ENCODE measurements at places on chromosomes 13 and 19.

GRCh38 chr19:17109962-17110598 is 34.5 kb downstream of the MYO9B start:
- DNase-seq, result no peak
- no peak overlapping the region for H3K4me3 ChIP-seq
- H3K4me1 ChIP-seq, result peaks cover 12% of the 10 kb centered on the region
- H3K27me3 ChIP-seq, result no peaks in the 10 kb centered on the region
- H3K36me3 ChIP-seq, result peaks cover 12% of the 10 kb centered on the region
- H3K27ac ChIP-seq, result peak overlapping the region; percentile 4

- no peak overlapping the region for H3K27ac ChIP-seq
- no peaks in the 10 kb centered on the region for H3K4me1 ChIP-seq
- no peak overlapping the region for H3K4me3 ChIP-seq
- H3K36me3 ChIP-seq, result no peaks in the 10 kb centered on the region
These were observed 15.3 kb upstream of the MAP1S start for GRCh38 chr19:17703824-17704463.

GRCh38 chr19:50912727-50913716 is 1.8 kb upstream of the KLK4 start:
- peaks cover 16% of the 10 kb centered on the region for H3K27me3 ChIP-seq
- H3K36me3 ChIP-seq, result no peaks in the 10 kb centered on the region
- H3K4me1 ChIP-seq, result peaks cover 5% of the 10 kb centered on the region
- no peak for DNase-seq
- H3K27ac ChIP-seq, result no peak overlapping the region

DNA sequence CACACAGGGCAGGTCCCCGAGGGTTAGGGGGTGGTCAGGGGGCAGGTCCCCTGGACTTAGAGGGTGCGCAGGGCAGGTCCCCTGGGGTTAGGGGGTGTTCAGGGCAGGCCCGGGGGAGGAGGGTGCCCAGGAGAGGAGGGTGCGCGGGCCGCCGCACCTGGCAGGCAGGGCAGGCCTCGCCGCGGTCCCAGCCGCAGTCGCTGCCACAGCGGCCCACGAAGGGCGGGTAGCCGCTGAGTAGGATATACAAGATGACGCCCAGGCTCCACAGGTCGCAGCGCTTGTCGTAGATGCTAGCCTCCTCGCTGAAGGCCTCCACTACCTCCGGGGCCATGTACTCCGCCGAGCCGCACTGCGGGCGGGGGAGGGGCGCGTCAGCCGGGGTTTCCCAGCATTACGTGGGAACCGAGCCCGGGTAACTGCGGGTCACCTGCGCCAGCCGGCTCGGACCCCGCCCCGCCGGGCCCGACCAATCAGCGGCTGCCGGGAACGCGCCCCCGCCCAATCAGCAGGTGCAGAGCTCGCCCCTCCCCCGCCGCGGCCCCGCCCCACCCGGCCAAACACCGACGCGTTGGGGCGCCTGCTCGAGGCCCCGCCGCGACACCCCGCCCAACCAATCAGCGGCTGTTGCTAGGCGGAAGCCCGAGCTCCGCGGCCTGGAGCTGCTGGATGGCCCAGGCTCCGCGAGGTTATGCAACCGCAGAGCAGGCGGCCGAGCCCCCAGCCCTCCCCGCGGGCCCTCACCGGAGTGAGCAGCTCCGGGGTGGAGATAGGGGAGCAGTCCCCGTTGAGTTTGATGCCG is 9.2 kb downstream of the MKNK2 start:
- H3K36me3 ChIP-seq, result peaks cover 4% of the 10 kb centered on the region
- H3K4me3 ChIP-seq, result peak overlapping the region; percentile 56
- H3K27me3 ChIP-seq, result no peaks in the 10 kb centered on the region

GRCh38 chr13:84867246-84867645 is 932.0 kb downstream of the SLITRK6 start:
- no peak for DNase-seq
- no peaks in the 10 kb centered on the region for H3K27me3 ChIP-seq
- no peaks in the 10 kb centered on the region for H3K36me3 ChIP-seq
- no peak overlapping the region for H3K27ac ChIP-seq
- no peak overlapping the region for H3K4me3 ChIP-seq
- peaks cover 18% of the 10 kb centered on the region for H3K4me1 ChIP-seq

GRCh38 chr19:18194554-18195238 is 1.7 kb downstream of the MPV17L2 start:
- DNase-seq, result no peak
- H3K27ac ChIP-seq, result peak overlapping the region; percentile 64
- no peaks in the 10 kb centered on the region for H3K27me3 ChIP-seq
- H3K4me1 ChIP-seq, result peaks cover 17% of the 10 kb centered on the region
- H3K36me3 ChIP-seq, result peaks cover 6% of the 10 kb centered on the region

- H3K4me1 ChIP-seq, result peaks cover 23% of the 10 kb centered on the region
- no peaks in the 10 kb centered on the region for H3K27me3 ChIP-seq
- peaks cover 17% of the 10 kb centered on the region for H3K36me3 ChIP-seq
- H3K4me3 ChIP-seq, result peak overlapping the region; percentile 42
These were observed 11.4 kb downstream of the ETFB start for GRCh38 chr19:51354742-51355148.

DNA sequence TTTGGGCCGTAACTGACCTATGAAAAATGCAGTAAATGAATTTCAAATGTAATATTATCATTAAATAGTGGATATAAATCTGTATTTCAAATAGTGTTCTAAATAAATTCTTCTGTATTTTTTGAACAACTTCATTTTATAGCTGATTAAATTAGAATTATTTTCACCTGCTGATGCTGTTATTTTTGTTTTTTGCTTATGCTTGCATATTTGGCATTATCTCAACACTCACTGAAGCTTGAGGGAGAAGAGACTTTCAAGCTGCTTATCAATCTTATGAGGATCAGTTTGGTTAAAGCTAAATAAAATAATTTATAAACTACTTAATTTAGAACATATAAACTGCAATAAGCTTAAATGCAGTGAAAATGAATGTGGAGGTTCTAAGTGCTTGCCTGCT is 251.3 kb upstream of the PCDH9 start:
- H3K36me3 ChIP-seq, result no peaks in the 10 kb centered on the region
- H3K27ac ChIP-seq, result no peak overlapping the region
- H3K4me1 ChIP-seq, result peaks cover 2% of the 10 kb centered on the region

DNA sequence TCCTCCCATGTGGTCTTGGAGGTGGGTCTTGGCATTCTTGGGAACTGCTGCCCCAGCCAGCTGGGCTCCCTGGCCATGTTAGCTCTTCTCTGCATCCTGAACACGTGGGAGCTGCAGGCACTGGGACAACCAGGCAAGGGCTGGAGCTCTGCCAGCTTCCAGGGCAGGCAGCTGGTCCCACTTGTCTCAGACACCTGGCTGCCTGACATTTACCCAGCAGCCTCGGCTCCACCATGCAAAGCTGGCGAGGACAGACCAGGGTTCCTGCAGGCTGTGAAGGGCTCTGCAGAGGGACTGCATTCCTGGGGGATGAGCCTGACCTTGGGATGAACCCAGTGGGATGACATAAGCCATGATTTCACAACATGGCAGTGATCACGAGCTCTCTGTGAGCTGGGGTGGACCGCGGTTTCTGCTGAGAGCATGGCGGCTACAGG is 99.0 kb upstream of the TSHZ3 start:
- peak; percentile 39 for DNase-seq
- no peaks in the 10 kb centered on the region for H3K27me3 ChIP-seq
- no peak overlapping the region for H3K4me3 ChIP-seq
- peak overlapping the region; percentile 91 for H3K27ac ChIP-seq
- H3K4me1 ChIP-seq, result peaks cover 32% of the 10 kb centered on the region
- H3K36me3 ChIP-seq, result peaks cover 1% of the 10 kb centered on the region

DNA sequence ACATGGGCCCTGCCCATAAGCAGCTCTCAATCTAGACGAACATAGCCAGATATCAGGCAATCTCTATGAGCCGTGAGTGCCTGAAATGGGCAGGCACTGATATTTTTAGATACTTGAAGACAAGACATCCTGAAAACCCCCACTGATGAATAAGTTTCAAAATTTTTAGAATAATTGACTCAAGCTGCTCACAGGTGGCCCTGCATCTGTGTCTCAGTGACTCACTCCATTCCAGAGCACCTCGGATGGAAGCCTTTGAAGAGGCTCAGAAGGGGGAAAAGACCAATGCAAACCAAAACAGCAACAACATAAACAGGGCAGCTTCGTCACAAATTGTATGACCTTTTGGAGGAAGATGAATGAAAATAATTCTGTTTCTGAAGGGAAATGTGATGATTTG is 42.8 kb upstream of the SLC46A3 start:
- no peaks in the 10 kb centered on the region for H3K4me1 ChIP-seq

DNA sequence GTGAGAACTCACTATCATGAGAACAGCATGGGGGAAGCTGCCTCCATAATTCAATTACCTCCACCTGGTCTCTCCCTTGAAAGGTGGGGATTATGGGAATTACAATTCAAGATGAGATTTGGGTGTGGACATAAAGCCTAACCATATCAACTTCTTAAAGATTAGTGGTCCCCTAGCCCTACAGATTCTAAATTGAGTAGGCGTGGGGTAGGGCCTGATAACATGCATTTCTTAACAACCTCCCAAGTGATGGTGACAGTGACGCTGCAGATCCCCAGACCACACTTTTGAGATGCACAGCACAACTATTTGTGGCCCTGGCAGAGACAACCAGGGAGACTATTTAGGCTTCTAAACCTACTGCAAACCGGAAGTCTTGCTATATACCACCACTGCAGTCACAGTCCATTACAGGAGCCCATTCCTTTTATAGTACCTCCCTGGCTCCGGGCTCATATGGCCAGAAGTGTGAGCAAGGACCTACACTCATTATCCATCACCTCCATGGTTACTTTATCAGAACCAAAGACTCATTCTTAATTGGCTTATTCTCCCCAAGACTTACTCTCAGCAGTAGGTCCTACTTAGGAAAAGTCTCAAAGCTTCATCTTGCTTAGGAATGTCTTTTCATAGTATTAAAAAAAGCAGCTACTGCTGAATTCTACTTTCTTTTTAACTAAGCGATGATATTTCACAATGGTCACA is 2.1 kb upstream of the DPY19L3 start:
- DNase-seq, result no peak
- H3K27ac ChIP-seq, result peak overlapping the region; percentile 98
- no peaks in the 10 kb centered on the region for H3K27me3 ChIP-seq
- H3K4me1 ChIP-seq, result peaks cover 25% of the 10 kb centered on the region

DNA sequence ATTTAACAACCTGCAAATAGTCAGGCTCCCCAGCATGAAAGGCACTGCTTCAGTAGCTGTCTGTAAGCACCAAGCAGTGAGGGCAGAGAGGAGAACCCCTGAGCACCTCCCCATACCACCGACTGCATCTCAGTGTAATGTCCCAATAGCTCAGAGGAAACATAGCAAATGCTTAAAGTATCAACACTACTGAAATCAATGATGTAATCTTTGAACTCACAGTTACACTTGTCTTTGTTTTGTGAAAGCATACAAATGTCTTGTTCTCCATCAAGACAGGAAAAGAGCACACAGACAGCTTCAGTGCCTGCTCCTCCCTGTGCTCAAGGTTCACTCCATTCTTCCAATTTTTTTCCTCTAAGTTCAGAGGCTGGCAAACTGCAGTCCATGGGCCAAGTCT is 94.7 kb downstream of the IRS2 start:
- H3K36me3 ChIP-seq, result no peaks in the 10 kb centered on the region
- no peak for DNase-seq
- H3K4me1 ChIP-seq, result no peaks in the 10 kb centered on the region
- peaks cover 7% of the 10 kb centered on the region for H3K27me3 ChIP-seq
- no peak overlapping the region for H3K27ac ChIP-seq
- no peak overlapping the region for H3K4me3 ChIP-seq

DNA sequence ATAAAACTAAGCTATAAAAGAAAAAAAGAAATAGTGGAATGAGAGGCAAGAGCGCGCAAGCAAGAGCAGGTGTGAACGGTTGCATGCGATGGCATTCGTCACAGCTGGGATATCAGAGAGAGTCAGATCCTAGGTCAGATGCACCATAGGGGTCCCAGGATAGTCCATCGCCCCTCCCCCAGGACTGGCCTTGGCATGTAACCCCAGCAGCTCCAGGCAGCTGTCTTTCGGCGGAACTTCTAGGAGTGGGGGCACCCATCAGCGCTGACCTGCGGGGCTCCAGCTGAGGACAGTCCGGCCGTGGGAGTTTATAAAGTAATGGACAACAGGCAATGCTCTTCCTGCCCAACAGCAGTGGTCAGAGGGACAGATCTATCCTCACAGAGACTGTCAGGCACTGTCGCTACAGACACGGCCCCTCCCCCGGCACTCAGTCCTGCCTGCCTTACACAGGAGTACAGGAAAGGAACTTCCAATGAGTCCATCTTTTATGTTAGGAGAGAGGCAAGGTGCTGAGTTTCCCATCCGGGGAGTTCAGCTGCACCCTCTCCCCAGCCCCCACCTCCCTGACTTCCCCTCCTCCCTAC is 1.4 kb downstream of the SIAH3 start:
- peaks cover 41% of the 10 kb centered on the region for H3K4me1 ChIP-seq
- no peaks in the 10 kb centered on the region for H3K36me3 ChIP-seq
- no peak overlapping the region for H3K27ac ChIP-seq
- H3K4me3 ChIP-seq, result peak overlapping the region; percentile 69

- H3K27me3 ChIP-seq, result peaks cover 23% of the 10 kb centered on the region
- H3K36me3 ChIP-seq, result peaks cover 20% of the 10 kb centered on the region
- peak overlapping the region; percentile 73 for H3K4me3 ChIP-seq
- H3K4me1 ChIP-seq, result peaks cover 14% of the 10 kb centered on the region
- no peak overlapping the region for H3K27ac ChIP-seq
These were observed 21.0 kb downstream of the VASP start for GRCh38 chr19:45528149-45528743.

- H3K4me1 ChIP-seq, result peaks cover 28% of the 10 kb centered on the region
- DNase-seq, result no peak
- peaks cover 26% of the 10 kb centered on the region for H3K27me3 ChIP-seq
- H3K27ac ChIP-seq, result peak within 1 kb of the TSS; percentile 91
- no peaks in the 10 kb centered on the region for H3K36me3 ChIP-seq
- peak within 1 kb of the TSS; percentile 76 for H3K4me3 ChIP-seq
These were observed at the start of gene PPFIA3 for GRCh38 chr19:49119411-49120324. PPFIA3 (plus strand) TSS chr19:49119544; CDS start chr19:49127874, 8,330 bp downstream.

GRCh38 chr19:14441041-14441938 is 8.2 kb downstream of the PKN1 start:
- peaks cover 12% of the 10 kb centered on the region for H3K4me1 ChIP-seq
- H3K4me3 ChIP-seq, result no peak overlapping the region
- DNase-seq, result no peak
- no peaks in the 10 kb centered on the region for H3K27me3 ChIP-seq
- H3K36me3 ChIP-seq, result peaks cover 24% of the 10 kb centered on the region
- H3K27ac ChIP-seq, result no peak overlapping the region

- H3K27ac ChIP-seq, result no peak overlapping the region
- DNase-seq, result no peak
- H3K36me3 ChIP-seq, result no peaks in the 10 kb centered on the region
- H3K27me3 ChIP-seq, result no peaks in the 10 kb centered on the region
- no peak overlapping the region for H3K4me3 ChIP-seq
These were observed 74.4 kb downstream of the SLITRK6 start for GRCh38 chr13:85724546-85725432.
